ENCODE measurements at places on chromosomes 7 and 10. TPM values are rescaled to one million over a fixed set of nuclear protein-coding genes. Genes with fewer than 3 reads are reported as not detected.
A peak's percentile ranks its signal among the peaks of the same experiment; 100 is the strongest.

DNA sequence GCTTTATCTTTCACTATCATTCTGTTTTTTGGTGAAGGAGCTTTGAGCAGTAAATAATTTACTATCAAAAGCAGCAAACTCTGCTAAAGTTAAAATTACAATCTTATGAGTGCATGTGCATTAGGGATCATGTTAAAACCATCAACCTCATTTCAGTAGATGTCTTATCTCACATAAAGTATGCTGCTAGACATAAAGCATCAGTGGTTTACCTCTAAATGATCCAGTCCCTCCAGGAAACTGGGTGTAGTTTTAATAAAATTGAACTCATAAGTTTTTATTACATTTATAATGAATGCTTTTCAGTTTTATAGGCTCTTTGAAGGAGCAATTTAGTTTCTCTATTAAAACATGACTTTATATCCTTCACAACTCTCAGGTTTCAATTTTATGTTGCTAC lies 108.7 kb downstream of the LRRN3 start:
- no peak for ATAC-seq

GRCh38 chr10:89224739-89225443 lies 17.8 kb upstream of the CH25H start:
- ATAC-seq: peak; percentile 71

- no peak for ATAC-seq
These were observed 223.3 kb upstream of the NFE2L3 start for GRCh38 chr7:25928549-25929330.

The AEBP1 gene
- total RNA-seq: 248 TPM

- ATAC-seq: no peak
These were observed 347.1 kb upstream of the NRP1 start for GRCh38 chr10:33681595-33681994.

GRCh38 chr7:151131592-151132293 lies 35.8 kb downstream of the GBX1 start:
- ATAC-seq: peak; percentile 16

- ATAC-seq: no peak
These were observed 11.9 kb upstream of the HABP2 start for GRCh38 chr10:113540845-113541548.

DNA sequence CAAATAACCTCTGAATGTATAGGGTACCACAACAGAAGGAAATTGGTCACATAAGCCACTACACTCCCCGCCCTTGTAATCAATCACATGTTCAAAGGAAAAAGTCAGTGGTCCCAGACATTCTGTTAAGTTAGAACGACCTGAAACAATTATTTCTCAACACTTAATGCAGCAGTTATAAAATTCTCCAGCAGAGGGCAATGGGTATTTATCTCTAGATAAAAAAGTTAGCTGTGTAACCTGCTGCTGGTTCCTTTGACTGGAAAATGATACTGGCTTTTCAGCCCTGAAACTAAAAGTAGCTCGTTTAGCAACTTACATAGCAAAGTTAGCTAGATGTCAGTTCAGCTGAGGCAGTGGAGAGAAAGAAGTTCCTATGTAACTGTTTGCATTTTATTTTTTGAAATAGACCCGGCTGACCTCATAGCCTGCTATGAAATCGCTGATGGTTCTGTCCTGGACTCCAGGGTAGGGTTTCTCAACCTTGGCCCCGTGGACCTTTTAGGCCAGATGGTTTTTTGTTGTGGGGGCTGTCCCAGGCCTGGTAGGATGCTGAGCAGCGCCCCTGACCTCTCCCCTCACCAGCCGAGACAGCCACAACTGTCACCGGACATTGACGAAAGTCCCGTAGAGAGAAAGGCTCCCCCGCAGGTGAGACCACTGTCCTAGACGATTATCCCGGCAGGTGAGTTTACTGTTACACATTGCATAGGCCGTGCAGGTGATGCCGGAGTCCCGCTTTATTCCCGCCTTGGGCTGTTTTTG lies 40.2 kb upstream of the PROSER2 start:
- ATAC-seq: no peak

The CALN1 gene
- total RNA-seq: not detected

DNA sequence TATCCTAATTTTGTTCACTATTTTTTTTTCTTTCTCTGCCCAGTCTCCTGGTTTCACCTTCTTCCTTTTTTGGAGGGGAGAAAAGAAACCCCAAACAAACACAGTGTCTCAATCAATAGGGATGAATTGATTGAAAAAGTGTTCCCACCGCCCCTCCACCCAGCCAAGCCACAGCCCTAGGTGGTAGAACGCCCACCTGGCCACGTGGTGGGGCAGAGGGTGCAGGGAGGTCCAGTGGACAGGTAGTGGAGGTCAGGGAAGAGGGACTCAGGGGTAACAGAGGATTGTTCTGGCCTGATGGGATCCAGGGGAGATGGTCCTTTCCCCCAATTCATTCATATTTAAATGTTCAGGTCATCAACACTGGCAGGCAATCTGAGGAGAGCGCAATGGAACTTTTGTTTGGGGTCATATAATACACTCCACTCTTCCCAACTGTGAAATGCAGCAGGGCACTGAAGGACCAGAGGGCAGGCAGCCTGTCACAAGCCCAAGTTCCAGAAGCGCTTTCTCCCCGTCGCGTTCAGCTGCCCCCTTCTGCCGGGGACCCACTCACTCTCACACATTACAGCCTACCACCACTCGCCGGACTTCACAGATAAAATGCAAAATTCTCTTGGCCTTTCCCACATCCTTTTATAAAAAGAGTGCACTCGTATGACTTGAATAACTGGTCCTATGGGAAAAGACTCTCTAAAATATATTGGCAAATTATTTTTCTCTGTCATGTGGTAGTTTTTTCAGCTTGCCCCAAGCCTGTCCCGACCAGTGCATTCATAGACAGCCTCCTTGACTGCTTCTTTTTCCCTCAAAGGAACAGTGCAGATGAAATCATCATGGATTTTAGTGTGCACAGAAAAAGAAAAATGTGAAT lies 1.6 kb downstream of the INHBA start:
- ATAC-seq: no peak

GRCh38 chr10:129768437-129769355 lies 195.4 kb downstream of the EBF3 start:
- ATAC-seq: no peak

GRCh38 chr10:3740157-3740871 lies 44.7 kb downstream of the KLF6 start:
- ATAC-seq: no peak

DNA sequence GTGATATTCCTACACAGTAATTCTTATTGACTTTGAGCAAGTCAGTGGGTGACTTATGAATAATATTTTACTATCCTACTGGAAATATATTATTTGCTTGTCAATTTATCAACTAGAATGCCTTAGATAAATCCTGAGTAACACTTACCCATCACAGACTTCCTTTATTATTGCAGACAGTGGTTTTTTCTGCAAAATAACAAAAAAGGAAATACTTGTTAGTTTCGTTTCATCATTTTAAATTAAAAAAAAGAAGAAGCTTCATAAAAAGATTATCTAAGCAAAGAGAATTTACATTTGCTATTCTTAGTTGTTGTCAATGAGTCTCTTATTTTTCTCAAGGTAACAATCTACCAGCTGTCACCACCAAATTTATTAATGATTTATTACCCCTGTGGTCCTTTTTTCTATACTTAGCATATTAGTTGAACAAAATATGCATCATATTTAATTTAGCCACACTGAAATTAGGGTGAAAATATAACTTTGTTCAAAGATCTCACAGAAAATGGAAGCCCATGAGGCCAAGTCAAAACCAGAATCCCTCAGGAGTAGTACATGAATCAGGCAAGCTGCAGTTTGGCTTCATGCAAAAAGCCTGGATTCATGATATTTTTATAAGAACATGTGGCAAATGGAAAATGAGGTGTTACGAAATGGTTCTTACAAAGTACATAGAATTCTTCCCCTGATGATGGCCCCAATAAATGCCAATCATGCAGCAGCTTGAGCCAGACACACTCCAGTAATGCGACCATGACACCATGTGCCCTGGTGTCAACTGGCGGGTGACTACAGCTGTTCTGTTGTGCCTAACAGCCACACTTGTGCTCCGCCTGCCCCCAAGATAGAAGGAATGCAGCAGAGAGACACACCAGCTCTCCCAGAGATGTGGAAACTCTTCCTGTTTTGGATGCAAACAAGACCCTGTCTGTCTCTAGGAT lies 132.6 kb downstream of the ELMO1 start:
- peak; percentile 61 for ATAC-seq

The FOXI2 gene
- not detected for total RNA-seq

The LHFPL3 gene
- total RNA-seq: not detected

DNA sequence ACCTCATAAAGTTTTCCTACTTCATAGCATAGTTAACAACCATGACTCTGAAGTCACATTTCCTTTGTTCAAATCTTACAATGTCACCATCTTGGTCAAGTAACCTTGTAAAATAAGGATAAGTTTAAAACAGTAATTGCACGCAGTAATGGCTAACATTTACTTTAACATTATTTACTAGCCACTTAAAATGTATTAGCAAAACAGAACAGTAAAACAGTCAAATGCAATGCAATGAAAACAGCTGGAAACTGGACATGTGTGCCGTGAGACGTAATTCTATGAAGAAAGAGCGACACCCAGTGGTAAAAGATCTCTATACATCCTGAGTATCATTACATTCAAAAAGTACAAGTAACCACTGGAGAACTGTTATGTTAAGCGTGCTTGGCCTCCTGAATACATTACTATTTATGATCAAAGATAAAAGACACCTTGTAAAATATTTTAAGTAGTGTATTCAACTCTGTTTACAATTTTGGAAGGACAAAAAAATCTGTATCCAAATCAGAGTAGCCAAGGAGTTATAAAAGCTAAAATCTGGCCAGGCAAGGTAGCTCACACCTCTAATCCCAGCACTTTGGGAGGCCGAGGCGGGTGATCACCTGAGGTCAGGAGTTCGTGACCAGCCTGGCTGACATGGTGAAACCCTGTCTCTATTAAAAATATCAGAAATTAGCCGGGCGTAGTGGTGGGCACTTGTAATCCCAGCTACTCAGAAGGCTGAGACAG lies 27.2 kb downstream of the ATE1 start:
- ATAC-seq: no peak

The RAPGEF5 gene
- total RNA-seq: 28.9 TPM

DNA sequence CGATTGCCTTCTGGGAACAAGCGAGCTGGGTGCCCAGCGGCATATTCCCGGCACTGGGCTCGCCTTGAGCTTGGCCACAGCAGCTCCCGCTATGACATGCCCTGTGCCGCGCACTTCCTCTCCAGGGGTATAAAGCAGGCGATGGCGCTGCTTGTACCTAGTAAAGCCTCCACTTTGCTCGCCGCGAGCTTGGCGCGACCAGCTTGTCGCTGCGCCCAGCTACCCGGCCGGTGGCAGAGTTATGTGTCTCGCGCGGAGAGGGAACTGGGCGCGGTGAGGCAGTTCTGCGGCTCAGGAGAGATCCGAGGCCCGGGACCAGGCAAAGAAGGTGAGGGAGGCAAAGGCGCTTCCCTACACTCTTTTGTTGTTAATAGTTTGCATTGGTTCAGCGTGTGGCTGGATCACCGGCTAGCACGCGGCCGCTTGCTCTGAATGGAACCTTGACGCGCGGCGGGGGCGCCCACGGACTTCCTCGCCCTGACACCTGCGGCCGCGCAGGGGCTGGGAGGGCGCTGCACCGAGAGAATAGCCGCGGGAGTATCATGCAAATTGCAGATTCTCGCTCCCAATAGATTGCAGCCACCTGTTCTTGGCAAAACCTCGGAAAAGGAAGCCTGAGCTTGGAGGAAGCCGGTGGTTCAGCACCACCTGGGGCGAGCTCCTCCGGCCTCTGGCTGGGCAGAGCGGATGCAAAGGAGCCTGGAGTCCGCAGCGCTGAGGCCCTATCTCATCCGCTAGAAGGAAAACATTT lies 3.0 kb upstream of the BUB3 start:
- ATAC-seq: no peak

The PRSS2 gene
- total RNA-seq: not detected

DNA sequence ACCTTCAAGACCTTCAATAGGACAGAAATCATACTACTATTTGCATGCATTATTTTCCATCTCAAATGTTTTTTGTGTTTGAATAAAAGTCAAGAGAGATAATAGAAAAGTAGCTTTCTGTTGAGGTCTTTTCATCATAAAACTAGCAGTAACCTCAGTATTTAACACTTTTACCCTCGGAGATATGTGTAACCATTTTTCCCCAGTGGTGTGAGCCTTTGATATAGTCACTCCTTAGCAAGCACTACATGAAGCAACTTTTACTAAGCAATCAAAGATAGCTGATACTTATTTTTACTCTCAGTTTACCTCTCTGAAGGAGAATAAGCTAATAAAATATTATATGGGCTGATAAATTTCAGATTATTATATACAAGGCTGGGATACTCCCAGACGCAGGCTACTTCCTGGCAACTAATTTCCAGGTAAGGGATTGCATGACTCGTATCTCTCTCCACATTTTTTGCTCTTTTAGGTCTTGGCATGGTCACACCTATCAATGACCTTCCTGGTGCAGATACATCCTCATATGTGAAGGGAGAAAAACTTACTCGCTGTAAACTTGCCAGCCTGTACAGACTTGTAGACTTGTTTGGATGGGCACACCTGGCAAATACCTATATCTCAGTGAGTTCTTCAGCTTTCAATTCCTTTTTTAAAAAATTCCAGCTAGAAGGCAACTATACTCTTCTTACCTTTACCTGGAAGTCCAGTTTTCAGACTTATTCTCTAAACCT lies 91.5 kb upstream of the MXI1 start:
- no peak for ATAC-seq

DNA sequence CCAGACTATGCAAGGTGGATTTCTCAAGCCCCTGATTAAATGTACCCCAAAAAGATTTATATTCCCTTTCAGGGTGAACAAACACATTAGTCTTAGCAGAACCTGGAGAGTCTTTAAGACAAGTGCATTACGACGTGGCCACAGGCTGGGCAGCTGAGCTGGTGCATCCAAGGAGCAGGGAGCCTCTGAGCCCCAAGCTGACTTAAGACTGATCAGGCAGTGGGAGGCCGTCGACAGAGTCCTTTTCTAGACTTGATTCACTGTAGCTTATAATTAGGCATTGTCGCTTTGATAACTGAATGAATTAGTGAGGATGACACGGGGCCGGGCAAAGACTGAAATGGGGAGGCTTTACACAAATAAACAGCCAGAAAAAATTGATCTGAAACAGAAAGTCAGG lies 353.2 kb downstream of the GPAM start:
- no peak for ATAC-seq

The ZNF365 gene
- 1.6 TPM for total RNA-seq

- no peak for ATAC-seq
These were observed 76.6 kb downstream of the CNNM2 start for GRCh38 chr10:102994531-102995295.

The RPA3 gene
- total RNA-seq: 10.6 TPM

DNA sequence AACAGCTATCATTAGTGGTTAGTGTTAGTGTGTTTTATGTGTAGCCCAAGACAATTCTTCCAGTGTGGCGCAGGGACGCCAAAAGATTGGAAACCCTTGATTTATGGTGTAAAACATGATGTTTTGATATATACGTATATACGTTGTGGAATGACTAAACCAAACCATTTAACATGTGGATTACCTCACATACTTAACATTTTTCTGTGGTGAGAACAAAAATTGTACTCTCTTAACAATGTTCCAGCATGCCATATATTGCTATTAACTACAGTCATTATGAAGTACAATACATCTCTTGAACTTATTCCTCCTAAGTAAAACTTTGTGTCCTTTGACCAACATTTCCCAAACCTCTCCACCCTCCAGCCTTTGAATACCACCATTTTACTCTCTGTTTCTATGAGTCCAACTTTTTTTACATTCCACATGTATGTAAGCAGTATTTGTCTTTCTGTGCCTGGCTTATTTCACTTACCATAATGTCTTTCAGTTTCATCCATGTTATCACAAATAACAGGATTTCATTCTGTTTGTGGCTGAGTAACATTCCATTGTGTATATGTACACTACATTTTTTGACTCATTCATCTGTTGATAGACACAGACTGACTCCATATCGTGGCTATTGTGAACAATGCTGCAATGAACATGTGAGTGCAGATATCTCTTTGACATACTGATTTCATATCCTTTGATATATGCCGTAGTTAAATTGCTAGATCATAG lies 42.2 kb upstream of the MAGI2 start:
- ATAC-seq: no peak

All from gastroesophageal sphincter (tissue), 4 donors.